ENCODE measurements at places on chromosomes 5 and 9. TPM values are rescaled to one million over a fixed set of nuclear protein-coding genes. Genes with fewer than 3 reads are reported as not detected.

Gene NR5A1
- total RNA-seq, result not detected

DNA sequence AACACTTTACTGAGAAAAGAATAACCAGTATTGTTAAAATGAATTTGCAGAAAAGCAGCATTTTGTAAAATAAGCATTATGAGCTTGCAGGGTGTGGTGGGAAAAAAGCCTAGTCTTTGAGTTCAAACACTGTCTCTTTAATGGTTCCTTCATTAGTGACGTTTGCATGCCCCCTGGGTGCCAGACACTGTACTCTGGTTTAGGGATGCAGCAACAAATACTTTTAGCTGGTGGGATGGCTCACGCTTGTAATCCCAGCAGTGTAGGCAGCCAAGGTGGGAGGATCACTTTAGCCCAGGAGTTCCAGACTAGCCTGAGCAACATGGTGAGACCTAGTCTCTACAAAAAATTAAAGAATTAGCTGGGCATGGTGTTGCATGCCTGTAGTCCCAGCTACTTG, 62.3 kb downstream of the MAST4 start:
- DNase-seq, result no peak

Gene IL3
- not detected for total RNA-seq

Gene PRSS3
- total RNA-seq, result 12.8 TPM

Data from dermis microvascular lymphatic vessel endothelial cell (primary cell).